ENCODE measurements at places on chromosomes 1 and 21. TPM values are rescaled to one million over a fixed set of nuclear protein-coding genes. Genes with fewer than 3 reads are reported as not detected.
A peak's percentile ranks its signal among the peaks of the same experiment; 100 is the strongest.

- DNase-seq: no peak
Observed at GRCh38 chr1:52007215-52008002, 16.9 kb upstream of the RAB3B start.

DNA sequence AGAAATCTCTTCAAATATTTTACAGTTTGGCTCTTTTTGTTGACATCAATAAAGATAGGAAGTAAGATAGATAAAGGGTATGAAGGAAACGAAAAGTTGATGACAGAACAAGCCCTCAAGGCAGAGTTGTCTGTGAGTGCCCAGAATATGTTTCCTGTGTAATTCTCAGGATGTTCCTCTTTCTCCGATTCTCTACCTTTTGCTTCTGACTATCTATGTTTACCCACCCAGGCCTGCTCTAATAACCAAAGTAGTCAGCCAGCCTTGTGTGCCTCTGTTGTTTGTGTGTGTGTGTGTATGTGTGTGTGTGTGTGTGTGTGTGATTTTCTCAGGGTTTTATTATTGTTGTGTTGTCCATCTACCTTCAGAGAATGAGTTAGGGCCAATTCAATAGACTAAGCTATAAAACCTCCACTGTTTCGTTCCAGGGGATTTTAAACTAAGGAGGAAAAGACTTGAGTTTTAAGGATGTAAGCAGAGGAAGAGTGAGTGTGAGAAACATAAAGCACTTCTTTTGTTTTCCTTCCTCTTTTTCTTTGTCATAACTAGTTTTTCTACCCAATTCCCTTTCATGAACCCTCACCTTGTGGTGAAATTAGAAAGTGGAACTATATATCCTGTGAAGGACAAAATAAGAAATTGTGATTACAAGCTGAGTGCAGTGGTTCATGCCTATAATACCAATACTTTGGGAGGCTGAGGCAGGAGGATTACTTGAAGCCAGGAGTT, 627.4 kb upstream of the NR5A2 start:
- DNase-seq: no peak

DNA sequence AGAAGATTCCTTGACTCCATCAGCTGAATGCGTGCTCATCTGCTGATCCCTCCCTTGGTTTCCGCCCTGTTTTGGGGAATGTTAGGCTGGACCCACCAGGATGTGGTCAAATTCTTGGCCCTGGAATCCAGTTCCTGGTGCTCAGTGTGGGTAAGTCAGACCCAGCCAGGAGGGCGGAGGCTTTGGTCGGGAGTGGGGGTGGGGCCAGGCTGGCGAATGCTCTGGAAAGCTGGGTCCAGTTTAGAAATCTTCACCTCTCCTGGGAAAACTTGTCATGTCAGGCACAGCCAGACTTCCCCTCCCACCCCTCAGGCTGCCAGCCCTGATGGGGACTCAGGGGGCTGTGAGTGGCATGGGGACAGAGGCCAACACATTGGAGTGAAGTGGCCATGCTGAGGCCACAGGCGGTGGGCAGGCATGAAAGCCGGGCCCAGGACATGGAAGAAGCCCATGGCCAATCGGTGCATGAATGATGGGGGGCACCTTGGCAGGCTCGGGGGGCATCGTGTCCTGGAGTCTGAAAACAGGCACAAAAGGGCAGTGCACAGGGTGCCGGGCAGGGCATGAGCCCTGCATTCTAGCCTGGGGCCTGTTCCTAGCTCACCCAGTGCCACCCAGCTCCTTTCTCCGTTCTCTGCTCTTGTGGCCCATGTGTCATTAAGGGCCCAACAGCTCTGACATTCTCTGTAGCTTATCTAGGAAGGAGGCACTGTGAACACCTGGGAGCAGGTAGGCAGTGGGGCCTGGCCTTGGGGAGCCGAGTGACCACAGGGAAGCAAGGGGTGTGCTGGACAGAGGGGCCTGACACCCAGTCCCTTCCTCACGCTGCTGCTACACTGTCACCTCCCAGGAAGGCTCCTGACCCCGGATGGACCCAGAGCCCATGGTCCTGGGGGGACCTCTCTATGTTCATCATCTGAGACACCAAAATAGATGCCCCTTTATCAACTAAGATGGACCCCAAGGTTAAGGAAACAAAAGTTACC, 14.6 kb upstream of the PADI1 start:
- no peak for DNase-seq

- no peak for DNase-seq
Observed at GRCh38 chr1:174812016-174812415, 187.7 kb upstream of the CACYBP start.

DNA sequence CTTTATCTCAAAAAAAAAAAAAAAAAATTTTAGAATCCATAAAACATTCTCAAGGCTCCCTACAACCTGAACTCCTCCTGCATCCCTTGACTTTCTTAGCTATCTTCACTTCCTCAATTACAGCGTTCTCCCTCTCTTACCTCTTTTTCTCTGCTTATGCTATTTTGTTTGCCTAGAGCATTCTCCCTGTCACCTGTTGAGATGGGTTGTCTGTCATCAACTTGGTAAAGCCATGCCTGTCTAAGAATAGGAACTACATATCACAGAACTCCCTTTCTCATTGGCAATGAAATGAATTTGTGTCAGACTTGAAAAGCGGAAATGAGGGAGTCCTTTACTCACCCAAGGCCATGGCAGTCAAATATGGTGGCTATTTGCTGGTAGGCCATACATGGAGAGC, 129.6 kb upstream of the CACHD1 start:
- no peak for DNase-seq

DNA sequence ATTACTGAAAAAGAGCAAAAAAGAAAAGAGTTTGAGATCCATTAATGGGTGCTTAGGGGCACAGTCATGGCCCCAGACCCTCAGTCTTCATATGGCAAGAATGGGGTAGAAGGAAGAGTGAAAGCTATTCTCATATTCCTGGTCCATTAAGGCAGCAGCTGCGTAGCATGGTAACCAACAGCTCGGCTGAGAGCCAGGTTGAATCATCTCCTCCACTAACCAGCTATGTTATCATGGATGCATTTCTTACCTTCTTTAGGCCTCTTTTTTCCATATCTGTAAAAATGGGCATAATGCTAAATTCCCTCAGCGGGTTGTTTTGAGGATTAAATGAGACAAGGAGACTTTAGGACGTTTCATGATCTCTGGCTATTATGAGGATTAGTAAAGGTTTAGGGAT, 15.0 kb upstream of the SARS1 start:
- DNase-seq: no peak

DNA sequence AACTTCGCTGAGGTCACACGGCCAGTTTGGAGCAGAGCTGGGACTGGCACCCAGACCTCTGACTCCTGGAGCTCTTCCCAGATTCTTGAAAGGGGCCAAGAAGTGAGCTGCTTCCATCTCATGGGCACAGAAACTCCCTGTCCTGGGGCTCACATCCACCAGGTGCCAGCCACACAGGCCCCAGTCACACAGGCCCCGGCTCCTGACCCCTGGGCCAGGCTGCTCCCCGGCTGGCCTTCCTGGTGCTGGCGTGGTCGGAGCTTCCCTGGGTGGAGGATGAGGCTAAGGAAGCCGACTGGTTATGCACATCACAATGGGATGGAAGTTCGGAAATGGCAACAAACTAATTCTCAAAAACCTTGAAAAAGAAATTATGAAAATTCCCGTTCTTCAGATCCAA, 3.0 kb upstream of the GABRD start:
- no peak for DNase-seq

- DNase-seq: no peak
Observed at GRCh38 chr1:178908358-178908757, 37.5 kb upstream of the ANGPTL1 start.

GRCh38 chr1:15454256-15454655, 2.3 kb upstream of the CELA2A start:
- DNase-seq: no peak

- peak; percentile 74 for DNase-seq
Observed at GRCh38 chr1:54081306-54082270, 28.2 kb downstream of the TCEANC2 start.

DNA sequence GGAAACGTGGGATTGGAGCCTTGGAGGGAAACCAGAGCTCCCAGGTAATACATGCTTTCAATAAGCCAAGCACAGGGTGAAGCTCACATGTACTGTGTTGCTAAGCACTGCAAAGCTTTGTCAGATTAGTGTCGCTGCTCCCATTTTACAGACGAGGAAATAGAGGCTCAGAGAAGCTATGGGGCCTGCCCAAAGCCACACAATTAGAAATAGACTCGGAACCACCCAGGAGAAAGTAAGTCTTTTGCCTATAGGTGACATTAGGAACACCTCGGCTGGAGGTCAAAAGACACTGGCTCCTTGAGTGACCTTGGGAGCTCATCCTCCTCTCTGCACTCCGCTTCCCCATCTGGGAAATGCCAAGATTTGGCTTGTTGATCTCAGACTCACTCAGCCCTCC, 175.6 kb upstream of the ZC3H12A start:
- no peak for DNase-seq

GRCh38 chr1:76867342-76868130, at the start of gene ST6GALNAC5:
ST6GALNAC5 (plus strand) TSS chr1:76867480.
- DNase-seq: no peak

DNA sequence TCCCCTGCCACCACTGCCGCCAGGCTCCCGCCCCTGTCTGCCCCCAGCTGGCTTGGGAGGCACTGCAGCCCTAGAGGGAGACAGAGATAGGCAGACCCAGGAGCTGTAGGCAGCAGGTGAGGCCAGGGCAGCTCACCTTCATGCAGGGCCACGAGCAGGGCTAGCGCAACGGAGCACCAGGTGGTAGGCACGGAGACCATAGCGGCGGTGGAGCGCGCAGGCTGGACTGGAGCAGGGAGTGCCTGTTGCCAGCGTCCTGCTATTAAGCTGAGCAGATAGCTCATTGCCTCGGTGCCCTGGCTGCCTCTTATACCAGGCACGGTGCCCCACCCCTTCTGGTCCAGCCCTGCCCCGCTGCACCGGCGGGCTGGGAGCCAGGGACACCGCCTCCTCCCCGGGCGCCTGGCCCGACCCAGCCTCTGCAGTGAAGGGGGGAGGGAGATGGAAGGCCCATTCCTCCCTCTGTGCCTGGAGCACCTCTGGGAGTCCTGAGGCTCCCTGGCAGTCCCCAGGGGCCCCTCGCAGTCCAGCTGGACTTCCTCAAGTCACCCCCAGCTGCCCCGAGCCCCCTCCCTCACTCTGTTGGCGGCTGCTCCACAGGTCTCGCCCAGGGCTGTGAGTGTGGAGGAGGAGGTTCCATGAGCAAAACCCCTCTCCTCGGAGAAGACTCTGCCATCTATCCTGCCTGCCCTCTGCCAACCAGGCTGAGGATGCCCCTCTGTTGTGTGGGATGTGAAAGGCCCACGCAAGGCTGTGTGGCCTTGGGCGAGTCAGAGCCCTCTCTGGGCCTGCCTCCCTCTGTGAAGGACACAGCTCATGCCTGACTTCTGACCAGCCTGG, at the start of gene EDN2:
Gene EDN2 (minus strand): TSS at position 282 of the 840 bp plus-strand sequence. CDS start 82 bp downstream, at position 200.
- no peak for DNase-seq

- no peak for DNase-seq
Observed at GRCh38 chr1:210697185-210697584, 368.5 kb downstream of the HHAT start.

GRCh38 chr1:186044079-186044685, 310.0 kb downstream of the HMCN1 start:
- DNase-seq: no peak

DNA sequence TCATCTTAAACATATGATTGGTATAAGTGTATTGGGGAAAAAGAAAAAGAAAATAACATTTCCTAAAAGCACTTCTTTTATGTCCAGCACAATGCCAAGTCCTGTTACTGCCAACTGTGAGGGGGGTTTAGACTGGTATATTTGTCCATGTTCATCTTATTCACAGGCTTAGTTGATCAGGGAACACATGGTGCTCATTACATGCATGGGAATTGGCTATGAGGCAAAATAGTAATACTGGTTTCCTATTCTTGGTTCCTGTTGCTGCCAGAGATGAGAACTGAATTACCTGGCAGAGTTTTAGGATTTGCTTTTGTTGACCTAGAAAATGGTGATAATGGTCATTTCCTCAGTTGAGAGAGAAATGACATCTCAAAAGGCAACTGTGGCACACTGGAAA, 398.8 kb downstream of the DUSP10 start:
- no peak for DNase-seq

DNA sequence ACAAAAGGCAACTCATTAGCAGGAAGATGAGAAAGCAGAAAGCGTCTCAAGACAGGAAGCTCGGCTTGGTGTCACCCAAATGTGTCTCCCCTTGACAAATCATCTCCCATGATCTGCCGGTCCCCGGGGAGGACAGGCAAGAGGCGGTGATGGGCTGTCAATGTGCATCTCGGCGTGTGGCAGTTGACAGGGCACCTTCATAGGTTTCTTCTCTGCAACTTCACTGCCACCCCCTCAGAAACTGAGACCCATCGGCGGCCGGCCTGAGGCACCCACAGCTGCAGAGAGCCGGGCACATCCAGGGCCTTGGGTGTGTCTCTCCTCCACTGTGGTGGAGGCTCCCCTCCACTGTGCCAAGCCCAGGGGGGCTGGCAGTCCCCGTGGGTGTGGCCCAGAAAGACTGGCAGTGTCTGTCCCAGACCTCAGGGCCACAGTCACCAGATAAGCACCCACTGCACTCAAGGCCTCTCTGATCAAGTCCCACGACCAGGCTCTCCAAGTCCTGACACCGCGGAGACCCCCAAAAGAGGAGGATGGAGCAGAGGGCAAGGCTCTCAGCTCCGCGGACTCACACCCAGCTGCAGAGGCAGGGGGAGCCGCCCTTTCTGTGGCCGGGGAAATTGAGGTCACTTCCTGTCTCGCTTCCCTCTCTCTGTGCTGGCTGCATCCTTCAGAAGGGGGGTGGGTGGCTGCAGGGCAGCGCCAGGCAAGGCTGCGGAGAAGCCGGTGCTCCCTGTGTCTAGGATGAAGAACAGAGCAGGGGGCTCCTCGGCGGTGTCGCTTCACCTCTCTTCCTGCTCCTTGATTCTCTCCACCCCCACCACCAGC, 39.6 kb upstream of the LBR start:
- peak; percentile 93 for DNase-seq

DNA sequence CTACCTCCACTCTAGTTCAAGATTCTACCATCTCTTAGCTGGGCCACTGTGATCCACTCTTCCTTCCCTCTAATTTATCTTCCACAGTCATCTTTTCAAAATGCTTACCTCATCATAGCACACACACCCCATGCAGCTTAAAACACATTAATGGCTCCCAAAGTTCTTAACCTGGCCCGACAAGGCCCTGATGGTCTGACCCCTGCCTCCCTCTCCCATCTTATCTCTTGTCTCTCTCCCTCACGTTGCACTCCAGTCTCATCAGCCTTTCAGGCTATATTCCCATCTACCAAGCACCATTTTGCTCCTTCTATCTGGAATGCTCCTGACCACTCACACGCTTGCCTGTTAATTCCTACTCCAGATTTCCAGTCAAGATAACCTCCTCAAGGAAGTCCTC, 2.5 kb upstream of the ZBTB8A start:
- no peak for DNase-seq

GRCh38 chr1:117633068-117633345, 27.2 kb downstream of the TENT5C start:
- DNase-seq: no peak

Gene ILDR2
- 5.0 TPM for total RNA-seq

Gene SZRD1
- 171 TPM for total RNA-seq

Gene CCDC190
- not detected for total RNA-seq

Gene GABPB2
- total RNA-seq: 34.4 TPM

Gene SYT14
- total RNA-seq: not detected

Gene TYW3
- 15.0 TPM for total RNA-seq

Gene TACSTD2
- not detected for total RNA-seq

Gene NPR1
- total RNA-seq: not detected

Gene SLC44A5
- total RNA-seq: 0.26 TPM

Gene SPATA46
- not detected for total RNA-seq
